ENCODE measurements at places on chromosomes 1 and 21.

DNA sequence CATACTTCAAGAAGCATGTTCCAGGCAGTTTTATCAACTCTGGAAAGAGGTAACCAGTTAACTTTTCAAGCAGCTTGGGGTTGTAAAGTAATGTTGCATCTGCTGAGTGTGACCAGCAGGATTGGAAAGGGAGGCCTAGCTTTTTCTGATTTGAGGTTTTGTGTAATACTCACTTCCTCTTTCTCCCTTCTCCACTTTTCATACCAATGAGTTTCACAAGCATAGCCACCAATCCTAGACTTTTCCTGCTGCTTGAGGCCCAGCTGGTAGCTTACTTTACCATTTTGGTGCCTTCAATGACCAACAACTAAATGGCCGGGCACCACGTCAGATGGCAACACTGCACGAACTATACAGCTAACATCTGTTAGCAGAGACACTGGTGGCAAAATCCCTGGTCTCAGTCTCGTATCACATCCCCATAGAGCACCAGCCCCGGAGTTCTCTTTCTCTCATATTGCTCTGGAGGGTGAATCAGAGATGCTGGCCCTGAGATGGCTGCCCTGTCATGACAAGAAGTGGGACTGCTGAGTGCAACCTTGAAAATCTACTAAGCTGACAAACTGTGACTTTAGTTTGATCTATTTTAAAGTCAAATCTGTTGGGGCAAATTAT, 14.8 kb upstream of the GPR88 start:
- DNase-seq = no peak

GRCh38 chr1:209659909-209660308, 7.7 kb upstream of the LAMB3 start:
- DNase-seq = no peak

DNA sequence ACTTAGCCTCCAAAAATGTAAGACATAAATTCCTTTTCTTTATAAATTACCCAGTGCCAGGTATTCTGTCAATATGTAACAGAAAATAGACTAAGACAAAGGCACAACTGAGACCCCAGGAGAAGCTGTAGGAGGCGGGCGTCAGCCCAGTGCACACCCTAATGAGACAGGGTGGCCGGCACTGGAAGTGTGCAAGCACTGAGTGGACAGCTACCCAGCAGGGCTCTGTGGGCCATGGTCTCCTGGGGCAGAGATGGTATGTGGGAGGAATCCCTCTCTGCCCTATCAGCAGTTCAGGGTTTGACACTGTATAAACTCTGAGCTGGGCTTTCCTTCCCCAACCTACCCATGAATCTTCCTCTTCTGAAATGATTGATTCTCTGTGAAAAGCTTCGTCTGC, 139.5 kb downstream of the GLIS1 start:
- DNase-seq = no peak

GRCh38 chr1:193318347-193318746, 131.9 kb upstream of the B3GALT2 start:
- DNase-seq = no peak

- no peak for DNase-seq
Observed at GRCh38 chr1:237976331-237976730, 85.6 kb upstream of the ZP4 start.
